ENCODE measurements at places on chromosomes 5 and 9.

- DNase-seq, result no peak
These were observed 158.5 kb upstream of the RGS7BP start for GRCh38 chr5:64347309-64347708.

- peak; percentile 13 for DNase-seq
These were observed 371.0 kb downstream of the CSNK1G3 start for GRCh38 chr5:123882965-123883345.

DNA sequence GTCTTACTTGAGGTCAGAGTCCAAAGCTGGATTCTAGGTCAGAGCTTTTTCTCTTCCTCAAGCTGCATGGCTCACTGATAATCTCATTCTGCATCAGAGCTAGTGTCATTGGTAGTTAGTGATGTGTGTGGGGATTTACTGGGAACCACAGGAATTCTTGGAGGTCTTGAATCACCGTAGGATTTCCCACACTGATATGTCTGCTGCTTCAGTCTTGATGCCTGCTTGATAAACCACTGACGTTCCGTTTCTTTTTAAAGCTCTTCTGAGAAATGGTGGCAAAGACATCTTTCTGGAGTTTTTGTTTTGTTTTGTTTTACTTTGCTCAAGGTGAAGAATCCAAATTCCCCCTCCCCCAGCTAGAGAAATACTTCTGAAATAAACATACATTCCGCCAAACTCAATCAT, 1.2 kb upstream of the GARIN3 start:
- no peak for DNase-seq

GRCh38 chr5:32449262-32449661, 4.7 kb upstream of the ZFR start:
- DNase-seq, result no peak

GRCh38 chr9:105067895-105068580, 140.1 kb upstream of the ABCA1 start:
- DNase-seq, result no peak

GRCh38 chr5:2465383-2465782, 286.1 kb downstream of the IRX2 start:
- DNase-seq, result no peak

- no peak for DNase-seq
These were observed 73.8 kb downstream of the C9orf50 start for GRCh38 chr9:129547063-129547462.

GRCh38 chr9:4262735-4263141, 37.1 kb downstream of the GLIS3 start:
- DNase-seq, result no peak

DNA sequence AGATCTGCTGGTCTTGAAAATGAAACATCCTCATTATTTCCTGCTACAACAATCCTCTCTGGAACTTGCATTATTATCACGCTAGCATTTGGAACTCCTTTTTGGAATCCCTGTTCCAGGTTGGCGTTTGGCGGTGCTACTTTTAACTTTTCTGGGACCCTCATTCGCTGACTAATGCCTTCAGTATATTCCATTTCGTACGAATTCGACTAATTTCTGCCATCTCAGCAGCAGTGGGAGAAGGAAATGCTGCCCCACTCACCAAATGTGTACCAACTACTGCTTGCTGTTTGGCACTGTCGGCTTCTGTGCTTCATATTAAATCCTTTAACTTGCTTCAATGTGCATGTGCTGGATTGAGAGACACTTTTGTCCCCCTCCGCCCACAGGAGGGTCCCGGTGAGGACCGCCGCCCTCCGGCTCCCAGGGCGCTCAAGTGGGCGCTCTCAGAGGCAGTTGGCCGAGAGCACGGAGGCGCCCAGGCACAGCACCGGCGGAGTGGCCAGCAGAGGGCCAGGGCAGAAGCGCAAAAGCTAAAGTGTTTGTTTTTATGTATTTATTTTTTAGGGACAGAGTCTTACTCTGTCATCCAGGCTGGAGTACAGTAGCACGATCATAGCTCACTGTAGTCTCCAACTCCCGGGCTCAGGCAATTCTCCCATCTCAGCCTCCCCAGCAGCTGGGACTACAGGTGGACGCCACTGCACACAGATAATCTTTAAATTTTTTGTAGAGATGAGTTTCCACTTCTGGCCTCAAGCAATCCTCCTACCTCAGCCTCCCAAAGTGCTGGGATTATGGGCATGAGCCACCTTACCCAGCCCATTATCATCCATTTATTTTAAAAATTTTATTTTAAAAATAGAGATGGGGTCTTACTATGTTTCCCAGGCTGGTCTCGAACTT, 11.9 kb downstream of the PDE6A start:
- DNase-seq, result no peak

DNA sequence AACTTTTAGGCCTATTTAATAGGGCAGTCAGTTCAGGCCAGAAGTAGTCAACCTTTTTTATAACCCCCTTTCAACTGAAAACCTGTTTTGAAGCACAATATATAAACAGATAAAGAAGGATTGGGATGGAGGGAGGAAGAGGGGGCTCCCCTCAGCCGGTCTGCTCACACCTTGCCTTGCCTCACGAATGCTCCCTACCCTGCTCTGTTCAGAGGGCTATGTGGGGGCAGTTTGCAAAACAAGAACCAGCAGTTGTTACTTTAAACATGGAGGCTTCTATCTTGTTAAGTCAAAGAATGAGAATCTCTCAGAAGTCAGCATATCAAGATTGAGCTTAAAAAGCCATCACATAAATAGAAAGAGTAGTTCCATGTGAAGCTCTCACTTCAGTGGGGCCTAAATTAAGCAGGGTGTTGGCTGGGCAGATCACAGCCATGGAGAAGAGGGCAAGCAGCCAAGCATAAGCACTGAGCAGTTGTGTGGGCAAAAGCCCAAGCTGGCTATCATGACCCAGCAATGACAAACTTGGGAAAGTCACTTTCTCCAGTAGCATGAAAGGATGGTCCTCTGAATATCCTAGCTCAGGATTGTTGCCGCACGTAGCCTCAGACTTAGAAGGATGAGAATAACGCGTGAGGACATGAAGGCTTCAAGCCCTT, 70.6 kb downstream of the ALDH1A1 start:
- DNase-seq, result peak; percentile 19

DNA sequence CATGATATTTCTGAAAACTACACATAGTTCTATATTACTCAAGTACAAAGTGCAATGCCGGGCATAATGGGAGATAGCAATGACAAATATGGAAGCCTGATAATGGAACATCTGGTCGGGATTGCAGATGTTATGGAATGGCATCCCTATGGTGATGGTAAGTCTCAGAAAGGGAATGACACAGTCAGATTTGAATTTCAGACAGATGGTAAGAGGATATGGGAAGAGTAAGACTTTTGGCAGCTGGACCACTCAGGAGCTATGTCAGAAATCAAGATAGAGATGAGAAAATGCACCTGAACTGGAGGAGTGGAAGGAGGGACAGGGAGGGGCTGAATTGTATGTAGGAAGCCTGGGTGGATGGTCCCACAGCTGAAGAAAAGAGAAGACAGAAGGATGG, 200.0 kb downstream of the DTWD2 start:
- DNase-seq, result no peak

DNA sequence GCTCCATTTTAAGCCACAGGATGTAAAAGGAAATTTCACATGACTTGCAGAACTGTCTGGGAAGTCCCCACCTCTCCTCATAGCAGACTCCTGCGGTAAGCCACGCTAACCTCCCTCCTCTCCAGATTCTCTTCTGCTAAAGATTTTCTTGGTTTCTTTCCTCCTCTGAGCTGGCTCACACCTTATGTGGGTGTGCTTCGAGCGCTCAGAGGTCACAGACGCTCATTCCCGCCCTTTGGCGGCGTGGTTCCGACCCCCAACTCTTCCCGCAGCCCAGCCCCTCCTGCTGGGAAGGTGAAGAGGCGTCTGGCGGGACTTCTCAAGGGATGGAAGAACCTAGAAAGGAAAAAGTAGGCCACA, 32.9 kb upstream of the CDK20 start:
- DNase-seq, result no peak

DNA sequence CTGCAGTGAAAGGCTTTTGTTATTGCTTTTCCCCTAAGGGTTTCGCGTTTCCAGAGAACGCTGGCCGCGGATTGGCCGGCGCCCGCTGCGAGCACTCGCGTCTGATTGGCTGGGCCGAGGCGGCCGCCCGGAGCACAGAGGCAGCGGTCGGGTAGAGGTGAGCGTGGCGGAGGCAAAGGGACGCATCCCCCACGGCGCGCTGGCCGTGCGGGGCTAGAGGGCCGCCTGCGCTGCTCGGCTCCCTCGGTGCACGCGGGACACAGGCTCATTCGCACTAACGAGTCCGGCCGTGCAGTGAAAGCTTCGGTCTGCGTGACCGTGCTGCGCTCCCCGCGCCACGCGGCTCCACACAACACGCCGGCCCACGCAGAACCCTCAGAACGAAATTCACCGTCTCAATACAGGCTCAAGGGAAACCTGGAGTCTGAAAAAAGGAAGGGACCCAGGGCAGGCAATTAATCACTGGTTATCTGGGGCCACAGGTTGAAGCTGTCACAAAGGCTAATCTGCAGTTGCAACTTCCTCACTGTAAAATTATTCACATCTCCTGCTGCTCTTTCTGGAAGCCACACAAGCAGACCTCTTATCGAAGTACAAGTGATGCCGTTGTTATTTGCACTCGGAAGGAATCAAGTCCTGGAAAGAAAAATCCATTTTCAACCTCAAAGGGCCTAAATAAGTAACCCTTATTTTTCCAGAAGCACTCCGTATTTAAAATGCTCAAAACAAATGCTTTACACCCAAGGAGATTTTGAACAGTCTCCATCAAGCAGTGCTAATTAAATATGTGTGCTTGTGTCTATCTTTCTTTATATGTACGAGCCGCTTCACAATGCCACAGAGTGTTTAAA, 94.6 kb downstream of the ZNF608 start:
- DNase-seq, result peak; percentile 92

DNA sequence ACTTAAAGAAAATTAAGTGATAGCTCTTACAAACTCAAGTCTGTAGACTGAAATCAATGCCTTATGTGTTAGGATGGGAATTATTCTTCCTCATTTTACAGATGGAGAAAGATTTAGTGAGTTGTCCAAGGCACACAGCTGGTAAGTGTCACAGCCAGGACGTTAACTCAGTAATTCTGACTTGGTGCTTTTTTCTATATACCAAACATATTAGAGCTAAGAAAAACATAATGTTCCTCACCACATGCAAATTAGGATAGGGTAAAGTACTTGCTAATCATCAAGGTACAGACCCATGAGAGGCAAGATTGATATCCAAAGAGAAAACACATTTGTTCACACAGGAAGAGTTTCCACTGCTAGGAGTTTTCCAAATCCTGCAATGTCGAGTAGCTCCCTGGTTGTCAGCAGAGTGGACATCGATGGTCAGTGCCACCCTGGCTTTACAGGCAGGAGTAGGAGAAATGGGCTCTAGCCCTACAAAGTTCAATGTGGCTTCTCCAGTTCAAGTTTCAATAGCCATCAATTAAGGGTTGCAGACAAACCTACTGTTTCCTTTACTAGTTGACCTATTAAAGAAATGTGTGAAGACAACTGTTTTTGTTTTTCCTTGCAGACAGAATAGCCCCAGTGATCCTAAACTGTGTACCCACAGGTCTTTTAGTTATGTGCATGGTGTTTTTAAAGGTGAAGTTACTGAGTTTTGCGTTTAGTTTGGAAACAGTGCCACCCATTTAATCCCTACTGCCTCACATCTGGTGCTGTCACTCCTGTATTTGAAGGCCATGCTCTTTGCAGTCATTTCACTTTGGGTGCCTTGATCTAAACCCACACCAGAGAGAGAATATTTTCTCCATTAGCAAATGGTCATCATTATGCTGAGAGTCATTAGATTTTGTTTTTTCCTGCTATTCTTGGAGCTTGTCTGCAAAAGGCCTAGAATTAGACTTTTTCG, 460.8 kb upstream of the SMARCA2 start:
- DNase-seq, result no peak

DNA sequence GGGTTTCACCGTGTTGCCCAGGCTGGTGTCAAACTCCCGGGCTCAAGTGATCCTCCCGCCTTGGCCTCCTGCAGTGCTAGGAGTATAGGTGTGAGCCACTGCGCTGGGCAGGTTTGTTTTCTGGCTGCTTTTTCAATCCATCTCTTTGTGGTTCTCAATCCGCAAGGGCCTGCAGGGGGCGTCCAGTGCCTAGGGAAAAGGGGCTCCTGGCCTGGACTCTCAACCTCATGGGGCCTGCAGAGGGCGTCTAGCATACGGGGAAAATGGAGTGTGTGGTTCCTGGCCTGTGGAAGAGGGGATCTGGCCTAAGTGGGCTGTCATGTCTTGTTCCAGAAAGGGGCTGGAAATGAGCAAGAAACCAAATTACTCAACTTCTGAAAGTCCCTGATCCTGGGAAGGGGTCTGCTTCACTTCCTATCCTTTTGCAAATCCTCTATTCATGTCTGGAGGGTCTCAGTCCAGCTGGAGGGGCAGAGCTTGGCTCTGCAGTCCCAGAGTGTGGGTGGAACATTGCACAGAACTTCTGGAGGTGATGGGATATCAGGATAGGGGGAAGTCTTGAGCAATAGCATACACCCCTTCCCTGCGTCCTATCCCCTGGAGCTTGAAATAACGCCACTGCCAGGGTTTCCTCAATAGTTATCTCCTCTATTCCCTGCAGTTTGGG, 12.7 kb upstream of the CCL27 start:
- DNase-seq, result peak; percentile 37

GRCh38 chr5:138440159-138441073, 1.6 kb downstream of the REEP2 start:
- DNase-seq, result no peak

DNA sequence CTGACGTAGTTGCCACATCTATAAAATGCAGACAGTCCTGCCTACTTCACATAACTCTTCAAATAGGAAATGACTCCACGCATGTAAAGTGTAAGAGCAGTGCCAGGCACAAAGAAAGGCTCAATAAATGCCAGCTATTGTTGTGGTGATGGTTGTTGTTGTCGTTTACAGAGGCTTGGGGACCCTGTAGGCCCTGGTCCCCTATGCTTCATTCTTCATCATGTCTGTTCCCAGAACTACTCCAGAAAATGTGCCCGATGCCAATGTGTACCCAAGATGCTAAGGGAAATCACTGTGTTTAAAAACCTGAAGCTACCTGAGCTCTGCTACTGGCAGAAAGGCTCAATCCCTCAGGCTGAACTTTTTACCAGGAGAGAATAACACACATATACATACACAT, 9.1 kb downstream of the SLIT3 start:
- DNase-seq, result no peak

GRCh38 chr5:38426986-38427950, 129.2 kb downstream of the LIFR start:
- no peak for DNase-seq

GRCh38 chr9:130142641-130143040, 29.6 kb upstream of the NCS1 start:
- no peak for DNase-seq

- DNase-seq, result no peak
These were observed 364.7 kb upstream of the CD180 start for GRCh38 chr5:67561151-67561932.

GRCh38 chr5:178340637-178341036, 108.0 kb upstream of the PHYKPL start:
- DNase-seq, result no peak

DNA sequence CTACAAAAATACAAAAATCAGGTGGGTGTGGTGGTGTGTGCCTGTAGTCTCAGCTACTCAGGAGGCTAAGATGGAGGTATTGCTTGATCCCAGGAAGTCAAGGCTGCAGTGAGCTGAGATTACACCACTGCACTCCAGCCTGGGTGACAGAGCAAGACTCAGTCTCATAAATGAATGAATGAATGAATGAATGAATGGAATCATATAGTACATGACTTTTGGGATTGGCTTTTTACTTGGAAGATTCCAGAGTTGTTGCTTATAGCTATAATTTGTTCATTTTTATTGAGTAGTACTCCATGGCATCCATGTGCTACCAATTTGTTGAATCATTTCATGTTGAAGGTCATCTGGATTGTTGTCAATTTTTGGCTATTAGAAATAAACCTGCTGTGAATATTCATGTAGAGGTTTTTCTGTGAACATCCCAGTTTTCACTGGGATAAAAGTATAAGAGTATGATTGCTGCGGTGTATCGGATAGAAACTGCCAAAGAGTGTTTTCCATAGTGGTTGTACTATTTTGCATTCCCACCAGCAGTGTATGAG, 19.9 kb downstream of the ERBIN start:
- DNase-seq, result no peak
